ENCODE measurements at places on chromosomes 7 and 10.

DNA sequence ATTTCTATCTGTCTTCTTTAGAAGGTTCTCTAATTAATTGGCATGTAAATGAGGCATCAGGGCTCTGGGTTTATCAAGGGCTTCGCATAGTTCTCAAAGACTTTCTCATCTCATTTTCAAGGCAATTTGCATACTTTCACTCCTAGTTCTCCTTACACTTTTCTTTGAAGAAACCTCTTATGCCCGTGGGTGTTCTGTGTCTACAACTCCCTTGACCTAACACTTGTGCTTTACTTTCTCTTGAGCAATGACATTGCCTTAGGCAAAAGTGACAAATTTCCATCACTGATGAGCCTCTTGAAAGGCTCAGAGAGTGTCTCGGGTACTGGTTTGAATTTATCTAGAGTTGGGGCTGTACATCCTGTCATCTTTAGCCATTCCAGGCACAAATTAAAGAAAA, 74.7 kb upstream of the ITPRID1 start:
- no peak for DNase-seq

GRCh38 chr10:118108194-118109026, 61.7 kb upstream of the RAB11FIP2 start:
- DNase-seq = no peak

DNA sequence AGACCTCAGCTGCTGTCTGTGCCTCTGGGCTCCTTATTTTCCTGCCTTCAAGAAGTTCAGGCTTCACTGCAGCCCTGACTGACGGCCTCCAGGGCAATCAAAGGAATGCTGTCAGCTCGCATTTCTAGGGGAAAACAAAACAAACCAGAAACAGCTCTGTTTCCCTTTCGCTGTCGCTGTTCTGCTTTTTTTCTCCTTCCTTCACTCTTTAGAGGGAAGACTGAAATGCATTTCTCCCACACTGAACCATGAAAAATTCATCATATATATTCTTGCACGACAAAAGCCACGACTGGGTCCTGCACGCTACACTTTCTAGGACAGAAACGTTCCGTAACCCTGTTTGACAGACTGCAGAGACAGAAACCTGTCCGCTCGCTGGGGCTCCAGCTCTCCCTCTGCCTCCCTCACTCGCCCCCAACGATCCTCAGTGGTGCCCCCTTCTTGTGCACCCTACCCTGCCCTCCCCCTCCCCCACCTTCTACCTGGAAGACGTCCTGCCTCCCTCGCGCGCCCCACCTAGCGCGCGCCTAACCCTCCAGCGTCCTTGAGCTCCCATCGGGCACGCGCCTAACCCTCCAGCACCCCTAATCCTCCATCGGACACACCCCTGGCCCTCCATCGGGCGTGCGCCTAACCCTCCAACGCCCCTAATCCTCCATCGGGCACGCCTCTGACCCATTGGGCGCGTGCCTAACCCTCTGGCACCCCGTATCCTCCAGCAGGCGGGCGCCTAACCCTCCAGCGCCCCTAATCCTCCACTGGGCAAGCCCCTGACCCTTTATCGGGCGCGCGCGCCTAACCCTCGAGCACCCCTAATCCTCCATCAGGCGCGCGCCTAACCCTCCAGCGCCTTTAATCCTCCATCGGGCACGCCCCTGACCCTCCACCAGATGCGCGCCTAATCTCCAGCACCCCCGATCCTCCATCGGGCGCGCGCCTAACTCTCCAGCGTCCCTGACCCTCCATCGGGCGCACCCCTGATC, 37.1 kb downstream of the SVOPL start:
- DNase-seq = no peak

DNA sequence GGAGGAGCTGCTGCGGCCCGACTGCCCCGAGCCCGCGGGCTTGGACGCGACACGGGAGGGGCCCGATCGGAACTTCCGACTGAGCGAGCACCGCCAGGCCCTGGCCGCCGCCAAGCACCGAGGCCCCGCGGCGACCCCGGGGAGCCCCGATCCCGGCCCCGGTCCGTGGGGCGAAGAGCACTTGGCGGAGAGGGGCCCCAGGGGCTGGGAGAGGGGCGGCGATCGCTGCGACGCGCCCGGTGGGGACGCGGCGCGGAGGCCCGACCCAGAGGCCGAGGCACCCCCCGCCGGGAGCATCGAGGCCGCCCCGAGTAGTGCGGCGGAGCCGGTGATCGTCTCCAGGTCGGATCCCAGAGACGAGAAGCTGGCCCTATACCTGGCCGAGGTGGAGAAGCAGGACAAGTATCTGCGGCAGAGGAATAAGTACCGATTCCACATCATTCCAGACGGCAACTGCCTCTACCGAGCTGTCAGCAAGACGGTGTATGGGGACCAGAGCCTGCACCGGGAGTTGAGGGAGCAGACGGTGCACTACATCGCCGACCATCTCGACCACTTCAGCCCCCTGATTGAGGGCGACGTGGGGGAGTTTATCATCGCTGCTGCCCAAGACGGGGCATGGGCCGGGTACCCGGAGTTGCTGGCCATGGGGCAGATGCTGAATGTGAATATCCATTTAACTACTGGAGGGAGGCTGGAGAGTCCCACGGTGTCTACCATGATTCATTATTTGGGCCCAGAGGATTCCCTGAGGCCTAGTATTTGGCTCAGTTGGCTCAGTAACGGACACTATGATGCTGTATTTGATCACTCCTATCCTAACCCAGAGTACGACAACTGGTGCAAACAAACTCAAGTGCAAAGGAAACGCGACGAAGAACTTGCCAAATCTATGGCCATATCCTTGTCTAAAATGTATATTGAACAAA, 1.4 kb downstream of the OTUD1 start:
- peak; percentile 2 for DNase-seq

DNA sequence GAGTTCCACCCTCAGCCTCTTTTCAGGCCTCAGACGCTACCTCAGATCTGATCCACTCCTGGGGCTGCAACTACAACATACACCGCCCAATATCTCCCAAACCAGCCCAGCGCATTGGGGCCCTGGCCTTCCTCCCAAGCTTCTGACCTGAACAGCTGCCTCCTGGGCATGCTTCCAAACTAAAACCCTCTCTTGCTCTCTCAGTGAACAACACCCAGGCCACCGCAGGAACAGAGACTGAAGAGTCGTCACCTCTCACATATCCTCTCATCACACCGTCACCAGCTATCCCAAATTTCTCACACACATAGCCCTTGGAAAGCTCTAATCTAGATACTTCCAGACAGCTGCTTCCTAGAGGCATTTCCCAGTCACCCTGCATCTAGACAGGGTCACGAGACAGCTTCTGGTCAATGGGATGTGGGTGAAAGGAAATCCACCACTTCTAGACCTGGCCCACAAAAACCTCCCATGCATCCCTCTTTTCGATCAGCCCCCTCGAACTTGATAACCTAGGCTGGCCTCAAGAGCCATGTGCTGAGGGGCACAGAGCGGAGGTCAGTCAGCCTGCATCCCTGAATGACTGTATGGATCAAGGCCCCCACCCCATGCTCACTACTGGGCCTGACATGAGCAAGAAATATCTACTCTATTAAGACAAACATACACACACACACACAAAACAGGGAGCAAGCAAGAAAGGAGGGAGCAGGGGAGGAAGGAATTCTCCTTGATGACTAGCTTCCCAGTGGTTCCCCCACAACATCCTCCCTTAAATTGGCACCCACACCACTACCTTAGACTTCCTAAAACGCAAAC, 1.8 kb downstream of the PARP12 start:
- no peak for DNase-seq

GRCh38 chr7:100895701-100895955, at the start of gene ACHE:
TSS of gene ACHE (minus strand) at chr7:100895888. CDS start at chr7:100894232, 1,656 bp downstream.
- DNase-seq = no peak

- DNase-seq = no peak
These were observed 184.3 kb upstream of the CTBP2 start for GRCh38 chr10:125344573-125345171.

DNA sequence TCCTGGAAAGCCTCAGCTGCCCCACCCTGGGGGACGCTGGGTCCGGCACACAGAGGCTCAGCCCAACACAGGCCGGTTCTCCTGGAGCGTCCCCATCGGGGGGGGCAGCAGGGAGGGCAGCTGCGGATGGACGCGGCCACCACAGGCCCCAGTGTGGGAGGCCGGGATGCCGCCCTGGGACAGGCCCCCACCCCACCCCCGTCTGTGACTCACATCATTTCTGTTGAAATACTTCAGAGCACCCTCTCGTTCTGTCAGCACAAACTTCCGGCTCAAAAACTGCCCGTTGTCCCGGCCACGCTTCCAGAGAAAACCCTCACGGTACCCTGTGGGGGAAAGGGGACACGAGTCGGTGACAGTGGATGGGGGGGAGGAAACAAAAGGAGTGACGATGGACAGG, 28.5 kb downstream of the GET4 start:
- no peak for DNase-seq

DNA sequence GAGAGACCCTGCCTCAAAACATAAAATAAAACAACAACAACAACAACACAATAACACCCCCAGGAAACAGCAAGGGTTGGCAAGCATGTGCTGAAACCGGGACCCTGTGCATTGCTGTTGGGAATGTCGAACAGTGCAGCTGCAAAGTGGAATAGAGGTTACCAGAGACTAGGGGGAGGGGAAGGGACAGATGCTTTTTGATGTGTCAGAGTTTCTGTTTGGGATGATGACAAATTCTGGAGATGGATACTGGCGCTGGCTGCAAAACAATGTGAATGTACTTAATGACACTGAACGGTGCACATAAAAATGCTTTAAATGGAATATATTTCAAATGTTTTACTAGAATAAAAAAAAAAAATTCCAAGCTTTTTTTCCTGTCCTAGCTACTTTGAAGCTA, 241.8 kb downstream of the TEX36 start:
- DNase-seq = no peak

DNA sequence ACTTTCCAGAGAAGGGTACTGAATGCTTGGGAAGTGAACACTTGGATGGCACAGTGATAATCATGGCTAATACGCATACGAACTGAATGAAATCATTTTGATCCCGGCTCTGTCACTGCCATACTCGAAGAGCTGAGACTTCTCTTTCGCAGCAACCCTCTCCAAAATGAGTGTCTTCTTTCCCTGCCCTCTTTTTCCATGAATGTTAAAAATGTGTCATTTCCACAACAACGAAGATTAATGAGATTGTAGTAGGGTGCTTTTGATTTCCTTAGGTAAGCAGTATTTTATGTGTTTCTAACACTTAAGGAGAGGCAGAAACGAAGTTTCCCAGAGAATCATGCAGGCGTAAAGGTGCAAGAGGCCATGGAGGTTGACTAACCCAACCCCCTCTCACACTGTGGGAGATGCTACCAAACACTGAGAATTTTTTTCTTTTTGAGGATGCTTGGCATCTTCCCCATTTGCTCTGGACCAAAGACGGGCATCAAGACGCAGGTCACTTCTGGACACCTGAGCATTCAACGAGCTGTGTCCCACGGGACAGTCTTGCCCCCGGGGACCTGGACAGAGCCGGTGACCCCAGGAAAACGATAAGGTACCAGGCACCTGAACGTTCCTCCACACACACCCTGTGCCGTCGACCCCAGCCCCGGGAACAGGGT, 823 bp downstream of the COPG2 start:
- DNase-seq = no peak

DNA sequence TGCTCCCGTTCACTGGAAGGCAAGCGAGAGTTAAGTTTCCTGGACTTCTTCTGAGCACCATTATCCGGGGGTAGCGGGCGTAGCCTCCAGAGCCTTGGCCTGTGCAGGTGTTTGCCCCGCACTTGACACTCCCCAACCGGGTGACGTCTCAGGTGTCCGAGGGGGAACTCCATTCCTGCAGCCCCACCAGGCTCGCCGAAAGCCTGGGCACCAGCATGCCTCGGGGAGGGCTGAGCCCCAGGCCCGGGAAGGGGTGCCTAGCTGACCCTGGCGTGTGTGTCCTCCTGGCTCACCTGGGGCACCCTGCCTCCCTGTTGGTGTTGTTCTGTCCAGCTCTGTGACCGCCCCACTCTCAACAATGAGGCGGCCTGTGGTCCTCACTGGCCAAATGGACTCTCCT, 109.4 kb upstream of the GPR26 start:
- no peak for DNase-seq

GRCh38 chr7:20541608-20542349, 73.7 kb upstream of the ABCB5 start:
- DNase-seq = no peak

- DNase-seq = no peak
These were observed 25.1 kb upstream of the GPR37 start for GRCh38 chr7:124790645-124791044.

GRCh38 chr10:4846775-4847174, 20.8 kb downstream of the AKR1E2 start:
- no peak for DNase-seq

GRCh38 chr7:79980376-79980775, 154.3 kb upstream of the GNAI1 start:
- no peak for DNase-seq

- no peak for DNase-seq
These were observed 5.5 kb downstream of the WDR91 start for GRCh38 chr7:135205850-135206249.

DNA sequence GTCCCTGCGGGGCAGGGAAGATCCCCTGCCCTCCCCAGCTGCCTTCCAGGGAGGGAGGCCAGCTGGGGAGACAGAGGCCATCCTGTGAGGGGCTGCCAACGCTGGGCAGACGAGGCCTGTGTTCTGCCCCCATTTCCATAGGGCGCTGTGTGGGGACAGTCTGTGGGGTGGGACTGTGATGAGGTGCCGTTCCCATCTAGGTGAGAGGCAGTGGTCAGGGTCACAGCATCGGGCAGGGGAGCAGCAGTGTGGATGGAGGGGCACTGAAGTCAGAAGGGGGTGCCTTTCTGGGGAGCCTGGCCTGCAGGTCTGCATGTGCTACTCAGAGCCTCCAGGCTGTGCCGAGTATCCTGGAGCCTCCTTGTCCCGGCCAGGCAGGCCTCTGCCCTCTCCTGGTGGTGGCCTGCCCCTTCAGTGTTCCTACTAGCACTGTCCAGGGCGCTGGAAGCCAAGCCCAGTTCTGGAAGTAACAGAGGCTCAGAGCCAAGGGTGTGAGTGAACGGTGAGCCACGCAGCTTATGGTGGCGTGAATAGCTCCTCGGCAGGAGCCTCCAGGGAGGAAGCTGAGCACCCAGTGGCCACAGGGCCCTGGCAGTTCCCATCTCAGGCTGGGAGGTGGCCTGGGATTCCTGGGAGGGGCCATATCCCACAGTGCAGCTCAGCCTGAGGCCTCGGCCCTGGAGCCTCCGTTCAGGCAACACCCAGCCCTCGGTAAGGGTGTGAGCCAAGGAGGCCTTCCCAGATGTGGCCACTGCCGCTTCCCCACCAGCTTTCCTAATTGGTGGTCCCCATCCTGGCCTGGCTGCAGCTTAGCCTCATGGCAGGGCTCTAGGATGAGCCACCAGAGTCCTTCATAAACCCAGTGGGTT, 23.3 kb upstream of the CSGALNACT2 start:
- no peak for DNase-seq

DNA sequence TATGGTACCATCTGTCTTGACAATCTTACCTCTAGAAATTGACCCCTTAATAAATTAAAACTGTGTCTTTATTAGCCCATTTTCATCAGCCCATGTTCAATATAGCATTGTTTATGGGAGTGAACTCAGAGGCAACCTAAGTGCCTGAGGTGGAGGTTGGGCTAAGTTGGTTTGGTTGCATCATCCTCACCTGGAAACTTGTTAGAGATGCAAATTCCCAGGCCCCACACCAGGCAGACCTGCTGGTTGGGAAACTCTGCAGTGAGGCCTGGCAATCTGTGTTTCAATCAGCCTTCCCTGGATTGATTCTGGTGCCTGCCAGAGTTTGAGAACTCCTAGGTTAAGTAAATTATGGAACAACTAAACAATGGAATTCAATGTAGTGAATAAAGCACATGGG, 9.4 kb upstream of the FAM170B start:
- no peak for DNase-seq

All from activated T-helper 1 cell treated with anti-CD3 and anti-CD28 coated beads, Interleukin-2, amount 50 U/mL, for 16 hours (primary cell).